ENCODE measurements at places on chromosomes 3 and 15.

DNA sequence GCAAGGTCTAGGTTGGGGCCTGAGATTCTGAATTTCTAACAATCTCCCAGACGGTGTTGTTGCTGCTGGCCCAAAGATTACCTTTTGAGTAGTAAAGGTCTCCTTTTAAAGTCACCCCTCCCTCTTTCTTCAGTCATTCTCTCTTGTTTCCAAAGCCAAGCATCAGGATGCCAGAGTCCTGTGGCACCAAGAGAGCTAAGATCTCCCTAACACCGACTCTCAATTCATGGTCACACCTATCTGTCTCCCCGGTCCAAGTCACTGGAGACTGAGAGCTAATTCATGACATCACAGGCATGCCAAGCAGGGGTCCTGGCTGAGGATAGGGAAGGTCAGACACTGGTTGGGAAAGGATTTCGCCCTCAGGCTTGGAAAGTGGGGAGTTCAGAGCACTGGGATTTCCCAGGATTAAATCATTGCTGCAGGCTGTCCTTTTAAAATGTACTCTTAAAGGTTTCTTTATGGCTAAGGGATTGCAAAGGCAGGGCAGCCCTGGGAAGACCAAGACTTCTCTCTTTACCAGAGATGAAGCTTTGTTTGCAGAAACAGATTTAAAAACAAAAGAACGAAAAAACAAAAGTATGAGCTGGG, 7.3 kb downstream of the SHOX2 start:
- DNase-seq, result no peak

GRCh38 chr3:38255627-38256026, 10.0 kb upstream of the SLC22A13 start:
- DNase-seq, result no peak

DNA sequence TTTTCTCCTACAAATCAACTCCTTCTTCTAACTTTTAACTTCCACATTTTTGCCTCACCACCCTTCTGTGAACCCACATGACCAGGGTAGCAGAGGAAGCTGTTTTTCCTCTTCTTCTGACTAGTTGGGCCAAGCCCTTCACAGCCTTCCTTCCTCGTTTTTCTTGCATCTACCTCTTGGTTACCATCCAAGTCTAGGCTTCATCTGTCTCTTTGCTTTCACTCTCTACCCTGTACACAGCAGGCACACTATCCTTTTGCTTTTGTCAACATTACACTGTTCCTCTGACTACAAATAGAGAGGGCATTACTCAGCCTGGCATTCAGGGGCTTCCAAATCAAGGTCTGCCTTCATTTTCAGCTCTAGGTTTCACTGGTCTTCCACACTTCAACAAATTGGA, 22.0 kb downstream of the SLC9A9 start:
- DNase-seq, result no peak

DNA sequence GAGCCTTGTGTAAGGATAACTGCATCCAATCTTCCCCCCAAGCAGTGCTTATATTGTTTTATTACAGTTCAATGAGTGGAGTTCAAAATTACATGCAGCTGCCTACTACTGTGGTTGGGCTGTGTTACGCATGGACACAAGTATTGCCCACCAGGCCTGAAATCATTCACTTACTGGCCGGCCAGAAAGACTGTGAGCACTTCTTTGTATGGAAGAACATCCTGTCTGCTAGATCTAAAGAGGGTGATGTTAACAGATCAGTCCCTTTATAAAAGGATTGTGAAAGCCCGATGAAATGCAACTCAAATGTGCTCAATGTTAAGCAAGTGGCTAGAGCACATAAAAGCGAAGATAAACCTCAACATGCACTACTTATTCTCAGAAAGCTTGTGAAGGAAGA, 132.5 kb downstream of the FOXP1 start:
- no peak for DNase-seq

DNA sequence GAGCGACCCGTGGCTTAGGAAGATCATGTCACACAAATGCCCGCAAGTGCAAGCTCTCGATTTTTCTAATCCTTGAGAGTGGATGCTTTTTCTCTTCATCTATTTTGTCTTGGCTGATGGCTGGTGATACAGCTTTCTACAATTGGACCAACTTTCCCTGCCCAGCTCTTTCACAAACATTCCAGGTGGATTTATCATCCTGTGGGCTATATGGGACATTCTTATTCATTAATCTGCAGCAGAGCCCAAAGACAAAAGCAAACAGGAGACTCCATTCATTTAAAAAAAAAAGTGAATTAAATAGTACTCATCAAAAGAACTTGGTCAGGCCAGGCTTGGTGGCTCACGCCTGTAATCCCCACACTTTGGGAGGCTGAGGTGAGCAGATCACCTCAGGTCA, 14.2 kb upstream of the TSEN2 start:
- no peak for DNase-seq

GRCh38 chr15:51318382-51319150, 19.8 kb downstream of the CYP19A1 start:
- DNase-seq, result no peak

- no peak for DNase-seq
Observed at GRCh38 chr3:121870717-121871116, 23.5 kb upstream of the SLC15A2 start.

- DNase-seq, result no peak
Observed at GRCh38 chr3:94420931-94421330, 358.1 kb downstream of the NSUN3 start.

- DNase-seq, result no peak
Observed at GRCh38 chr3:13768453-13768852, 111.4 kb downstream of the WNT7A start.

GRCh38 chr3:144437989-144438388, 466.4 kb downstream of the DIPK2A start:
- DNase-seq, result no peak

All from activated T-cell treated with anti-CD3 and anti-CD28 coated beads, Interleukin-2, amount 50 U/mL, for 48 hours (primary cell).